ENCODE measurements at places on chromosomes 1 and 21.

- DNase-seq: no peak
Observed at GRCh38 chr1:89095737-89096136, 30.2 kb downstream of the GBP2 start.

DNA sequence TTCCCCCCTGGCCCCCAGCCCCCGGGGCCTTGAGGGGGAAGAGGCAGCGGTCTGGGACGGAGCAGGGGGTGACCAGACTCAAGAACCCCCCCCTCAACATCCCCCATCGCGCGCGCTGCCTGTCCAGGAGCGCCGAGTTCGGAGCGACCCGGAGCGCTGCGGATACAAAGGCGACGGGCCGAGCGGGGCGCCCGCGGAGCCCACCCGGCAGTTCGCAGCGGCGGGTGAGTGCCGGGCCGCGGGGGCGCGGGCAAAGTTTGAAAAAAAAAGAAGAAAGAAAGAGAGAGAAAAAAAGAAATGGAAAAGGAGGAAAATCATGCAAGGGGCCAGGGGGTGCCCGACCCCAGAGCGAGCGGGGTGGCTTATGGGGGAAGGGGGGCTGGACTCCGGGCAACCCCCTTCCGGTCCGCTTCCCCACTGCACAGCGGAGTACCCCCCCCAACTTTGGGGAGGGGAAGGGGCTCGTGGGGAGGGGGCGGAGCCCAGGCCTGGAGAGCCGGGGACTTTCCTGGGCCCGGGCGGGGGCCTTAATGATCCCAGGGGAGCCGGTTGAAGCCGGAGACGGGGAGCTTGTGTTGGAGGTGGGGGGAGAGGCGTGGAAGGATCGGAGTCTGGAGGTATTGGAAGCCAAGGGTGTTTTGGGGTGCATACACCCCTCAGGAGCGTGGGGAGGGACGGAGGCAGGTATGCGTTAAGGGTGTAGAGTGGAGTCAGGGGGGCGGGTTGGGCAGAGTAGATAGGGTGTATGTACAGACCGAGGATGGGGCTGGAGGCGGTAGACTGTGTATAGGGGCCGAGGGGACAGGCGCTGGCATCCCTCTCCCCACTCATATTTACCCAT, 502 bp downstream of the VANGL2 start:
- DNase-seq: no peak

DNA sequence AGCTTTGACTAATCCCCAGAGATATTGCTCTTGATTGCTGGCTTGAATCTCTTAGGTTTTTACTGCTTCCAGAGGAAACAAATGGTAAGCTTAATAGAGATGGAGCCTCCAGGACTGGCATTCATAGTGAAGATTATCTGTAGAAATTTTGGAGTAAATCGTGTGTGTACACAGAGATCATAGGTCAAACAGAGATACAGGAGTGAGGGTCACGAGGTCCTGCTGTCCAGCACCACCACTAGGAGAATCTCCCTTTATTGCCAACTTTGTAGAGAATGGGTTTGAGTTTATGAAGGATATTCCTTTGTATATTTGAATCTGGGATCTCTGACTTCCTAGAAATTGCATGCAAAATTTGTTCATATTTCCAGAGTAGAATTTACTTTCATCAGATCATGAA, 7.8 kb upstream of the SERBP1 start:
- DNase-seq: no peak

GRCh38 chr1:197541411-197541810, 233.9 kb downstream of the DENND1B start:
- DNase-seq: no peak

DNA sequence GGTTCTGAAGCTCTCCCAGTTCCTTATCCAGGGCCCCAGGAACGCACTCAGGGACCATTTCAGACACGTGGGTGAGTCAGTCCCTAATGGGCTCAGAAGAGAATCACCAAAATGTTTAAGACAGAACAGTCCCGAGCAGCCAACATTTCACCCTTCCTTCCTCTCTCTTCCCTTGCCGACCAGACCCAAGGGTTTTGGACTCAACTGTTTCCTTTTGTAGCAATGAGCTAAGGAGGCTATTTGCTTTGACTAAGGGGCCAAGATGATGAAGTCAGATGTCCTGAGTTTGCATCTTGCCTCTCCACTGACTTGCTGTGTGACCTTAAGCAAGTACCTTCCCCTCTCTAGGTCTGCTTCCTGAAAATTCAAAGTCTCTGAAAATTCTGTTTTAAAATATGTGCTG, 472.3 kb upstream of the VAMP3 start:
- no peak for DNase-seq

GRCh38 chr1:226643177-226643576, 94.6 kb downstream of the STUM start:
- DNase-seq: no peak

- DNase-seq: no peak
Observed at GRCh38 chr1:157523774-157524493, 28.4 kb downstream of the FCRL5 start.

All from activated CD4-positive, CD25-positive, alpha-beta regulatory T cell treated with anti-CD3 and anti-CD28 coated beads, Interleukin-2, amount 50 U/mL, for 16 hours (primary cell).